ENCODE measurements at places on chromosomes 3 and 15.
A peak's percentile ranks its signal among the peaks of the same experiment; 100 is the strongest.

- DNase-seq = no peak
These were observed 51.9 kb downstream of the TBL1XR1 start for GRCh38 chr3:177145381-177145780.

DNA sequence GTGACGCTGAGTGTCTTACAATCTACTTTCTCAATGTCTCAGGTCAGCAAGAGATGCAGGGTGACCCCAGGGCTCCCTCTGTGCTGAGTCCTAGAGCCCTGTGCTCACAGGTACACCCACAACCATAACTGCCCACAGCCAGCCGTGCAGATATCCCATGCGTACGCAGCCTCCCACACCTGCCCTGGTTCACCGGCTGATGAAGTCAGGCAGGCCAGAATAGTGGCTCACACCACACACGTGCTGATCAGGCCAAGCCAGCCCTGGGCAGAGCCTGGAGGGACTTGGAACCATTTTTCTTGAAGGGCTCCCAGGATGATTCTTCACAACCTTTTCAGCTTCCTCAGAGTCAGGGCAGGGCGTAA lies 63.6 kb upstream of the RPL32 start:
- DNase-seq = no peak

- no peak for DNase-seq
These were observed 24.1 kb downstream of the ZNF80 start for GRCh38 chr3:114213292-114213626.

DNA sequence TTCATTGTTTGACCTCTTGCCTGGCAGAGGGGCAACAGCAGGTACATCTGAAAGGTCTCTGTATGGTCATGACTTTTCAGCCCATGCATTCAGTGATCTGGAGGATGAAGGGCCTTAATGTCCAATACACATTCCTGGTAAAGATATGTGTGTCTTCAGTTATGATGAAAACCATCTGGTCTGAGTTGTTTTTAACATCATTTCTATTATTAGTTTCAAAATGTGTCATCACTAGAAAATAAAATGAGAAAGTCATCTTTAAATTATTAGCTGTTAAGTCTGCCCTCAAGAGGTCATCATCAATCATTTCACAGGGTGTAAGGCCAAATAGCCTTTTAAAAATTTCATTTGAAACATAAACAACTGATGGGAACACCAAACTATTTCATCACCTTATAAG lies 92.1 kb upstream of the PLSCR4 start:
- no peak for DNase-seq

DNA sequence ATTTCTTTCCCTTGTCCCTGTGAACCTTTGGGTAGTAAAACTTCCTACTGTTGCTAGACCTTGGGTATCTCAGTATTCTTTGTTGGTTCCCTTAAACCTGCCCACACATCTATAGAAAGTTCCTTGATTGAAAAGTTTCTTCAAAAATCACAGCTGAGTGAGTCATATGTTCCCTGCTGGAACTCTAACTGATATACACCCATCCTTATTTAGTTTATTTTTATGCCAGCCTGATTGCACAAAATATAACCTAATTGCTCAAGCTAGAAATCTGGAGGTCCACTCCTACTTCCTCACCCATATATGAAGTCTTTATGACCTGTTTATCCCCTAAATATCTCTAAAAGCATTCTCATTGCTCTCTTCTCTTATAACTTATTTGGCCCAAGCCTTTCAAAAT lies 13.7 kb upstream of the GJD2 start:
- DNase-seq = no peak

GRCh38 chr3:150278843-150279381 lies 129.2 kb upstream of the TSC22D2 start:
- no peak for DNase-seq

- no peak for DNase-seq
These were observed 3.5 kb upstream of the ACAP2 start for GRCh38 chr3:195446359-195446758.

DNA sequence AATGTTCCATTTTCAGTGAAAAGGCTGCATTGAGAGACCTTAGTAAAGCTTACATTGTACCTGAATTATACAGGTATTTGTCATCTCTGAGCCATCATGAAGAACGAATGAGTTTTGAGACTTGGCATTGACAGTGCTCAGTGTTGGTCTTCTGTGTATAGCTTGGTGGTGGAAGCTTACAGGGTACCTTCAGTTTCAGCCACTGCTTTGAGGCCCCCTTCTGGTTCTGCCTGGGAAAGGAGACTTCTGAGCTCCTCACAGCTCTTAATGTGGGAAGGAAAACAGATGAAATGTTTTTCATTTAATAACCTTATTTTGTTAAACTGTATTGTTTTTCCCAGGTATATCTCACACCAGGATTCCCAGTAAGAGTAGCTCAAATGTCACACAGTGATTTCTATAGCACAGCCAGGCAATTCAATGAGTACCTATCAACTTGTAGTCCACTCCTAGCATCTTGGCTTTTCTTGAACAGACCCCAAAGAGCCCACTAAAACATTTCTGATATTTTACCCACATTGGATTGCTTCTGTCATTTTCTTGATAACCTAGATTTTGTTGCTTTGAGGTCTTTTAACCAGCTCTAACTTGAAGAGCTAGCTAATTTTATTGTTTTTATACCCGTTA lies 5.6 kb downstream of the SERPINI1 start:
- DNase-seq = no peak

DNA sequence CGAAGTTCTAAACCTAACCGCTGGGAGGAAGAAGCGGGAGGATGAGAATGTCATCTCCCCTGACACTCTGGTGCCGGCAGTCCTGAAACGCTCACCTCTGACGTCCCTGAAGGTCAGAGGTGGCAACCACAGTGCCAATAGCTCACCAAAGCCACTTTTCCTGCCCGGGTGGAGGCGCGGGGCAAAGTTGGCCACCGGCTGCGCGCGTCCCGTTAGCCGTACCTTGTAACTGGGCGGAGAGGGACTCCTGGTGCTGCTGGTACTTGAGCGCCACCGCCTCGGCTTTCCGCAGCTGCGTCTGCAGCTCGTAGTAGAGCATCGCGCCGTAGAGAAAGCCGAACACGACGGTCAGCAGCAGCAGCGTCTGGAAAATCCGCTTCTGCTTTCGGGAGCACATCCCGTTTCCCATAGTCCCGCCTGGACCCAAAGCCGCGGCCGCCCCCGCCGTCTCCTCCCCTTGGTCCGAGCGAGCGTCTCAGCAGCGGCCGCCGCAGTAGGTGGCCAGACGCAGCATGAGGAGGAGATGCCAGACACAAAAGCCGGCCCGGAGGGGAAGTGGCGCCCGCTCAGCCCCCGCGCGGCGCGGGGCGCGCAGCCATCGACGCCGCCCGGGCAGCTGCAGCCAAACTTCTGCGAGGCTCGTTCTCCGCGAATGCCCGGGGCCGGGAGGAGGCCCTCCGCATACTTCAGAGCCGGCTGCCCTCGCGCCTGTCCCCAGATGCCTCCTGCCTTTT lies 680 bp downstream of the GOLIM4 start:
- DNase-seq = no peak

DNA sequence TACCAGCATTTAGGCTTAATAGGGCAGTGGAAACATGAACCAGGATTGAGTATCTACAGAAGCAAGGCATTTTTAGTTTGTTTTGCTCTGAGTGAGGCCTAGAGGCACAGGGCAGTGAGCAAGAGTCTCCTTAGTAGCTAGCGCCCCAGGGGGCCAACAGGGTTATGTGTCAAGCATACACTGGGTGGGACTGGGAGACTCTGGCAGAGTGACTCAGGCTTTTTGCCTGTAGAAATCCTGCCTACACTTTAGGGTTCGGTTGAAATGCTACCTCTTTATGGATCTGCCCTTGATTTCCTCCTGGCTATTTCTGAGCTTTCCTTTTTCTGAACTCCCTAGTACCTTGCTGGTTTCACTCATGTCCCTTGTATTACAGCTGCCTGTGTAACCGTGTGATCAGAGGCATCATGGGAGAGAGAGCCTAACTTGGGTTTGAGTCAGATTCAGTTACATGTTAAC lies 72.2 kb downstream of the TOP2B start:
- DNase-seq = no peak

- no peak for DNase-seq
These were observed 50.9 kb upstream of the MRPL3 start for GRCh38 chr3:131553495-131554247.

DNA sequence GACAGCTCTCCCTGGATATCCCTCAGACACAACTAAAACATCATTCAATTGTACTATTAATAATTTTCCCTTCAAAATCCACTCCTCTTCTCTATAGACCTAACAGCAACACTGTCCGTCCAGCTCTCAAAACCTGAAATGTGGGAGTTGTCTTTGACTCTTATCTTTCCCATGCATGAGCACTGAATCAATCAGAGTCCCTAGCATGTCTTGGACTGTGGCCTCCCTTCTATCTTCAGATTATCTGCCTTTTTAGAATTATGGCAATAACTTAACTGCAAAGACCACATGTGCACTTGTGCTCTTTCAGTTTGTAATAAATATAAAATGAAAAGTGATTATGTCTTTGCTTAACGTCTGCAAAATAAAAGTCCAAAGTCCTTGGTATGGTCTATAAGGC lies 107.0 kb downstream of the UBE3A start:
- DNase-seq = no peak

- no peak for DNase-seq
These were observed 11.3 kb downstream of the CGNL1 start for GRCh38 chr15:57387564-57388076.

GRCh38 chr3:174062923-174063322 lies 665.4 kb downstream of the NLGN1 start:
- DNase-seq = no peak

DNA sequence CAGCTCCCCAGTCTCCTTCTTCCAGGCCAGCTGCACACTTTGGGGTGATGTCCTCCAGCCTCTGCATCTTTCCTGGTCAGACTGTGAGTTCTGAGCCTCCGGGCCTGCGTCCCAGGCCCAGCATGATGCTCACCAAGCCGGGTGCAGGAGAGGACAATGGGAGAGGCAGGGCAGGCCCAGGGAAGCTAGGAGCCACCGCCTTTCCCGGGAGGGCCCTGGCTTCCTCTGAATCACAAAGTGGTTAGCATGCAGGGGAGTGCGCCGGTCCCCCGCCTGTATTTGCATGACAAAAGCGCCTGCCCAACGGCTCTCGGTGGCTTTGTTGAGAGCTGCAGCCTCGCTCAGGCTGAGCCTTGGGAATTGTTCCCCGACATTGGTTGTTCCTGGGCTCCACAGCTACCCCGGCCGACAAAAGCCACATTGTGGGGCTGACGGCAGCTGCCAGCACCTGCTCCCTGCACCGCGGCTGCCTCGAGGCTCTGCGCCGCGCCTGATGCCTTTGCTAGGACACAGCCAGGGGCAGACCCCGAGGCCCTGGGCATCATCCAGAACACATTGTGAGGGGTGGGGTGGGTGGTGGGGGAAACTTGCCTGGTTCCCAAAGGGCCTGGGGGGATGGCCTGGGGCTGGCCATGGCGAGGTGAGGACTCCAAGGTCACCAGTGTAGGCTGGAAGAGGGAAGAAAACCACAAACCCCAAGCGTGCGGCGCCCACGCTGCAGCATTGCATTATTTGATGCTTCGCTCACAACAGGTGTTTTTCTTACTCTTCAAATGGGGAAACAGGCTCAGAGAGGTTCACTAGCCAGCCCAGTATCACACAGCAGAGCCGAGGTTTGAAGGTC lies 20.0 kb upstream of the KLF13 start:
- DNase-seq = no peak

DNA sequence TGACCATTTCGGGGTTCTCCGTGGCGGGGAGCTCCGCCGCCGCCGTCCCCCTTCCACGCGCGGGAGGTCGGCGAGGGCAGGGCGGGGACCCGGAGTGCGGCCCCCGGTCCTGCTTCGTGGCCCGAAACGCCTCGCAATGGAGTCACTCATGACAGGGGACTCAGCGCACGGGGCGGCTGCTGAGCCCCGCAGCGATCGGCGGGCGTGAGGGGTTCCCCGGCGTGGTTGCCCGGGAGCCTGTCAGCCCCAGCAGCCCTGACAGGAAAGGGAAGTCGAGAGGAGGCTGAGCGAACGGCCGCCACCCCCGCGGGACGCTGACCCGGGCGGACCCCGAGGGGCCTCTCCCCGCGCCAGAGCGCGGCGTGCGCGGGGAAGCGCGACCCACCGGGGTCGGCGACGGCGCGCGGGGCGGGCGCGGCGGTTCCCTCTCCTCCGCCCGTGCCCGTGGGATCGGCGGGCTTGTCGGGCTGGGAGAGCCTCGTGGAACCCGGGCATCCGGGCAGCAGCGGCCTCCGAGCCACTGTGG lies 564 bp upstream of the PIGZ start:
- DNase-seq = no peak

GRCh38 chr3:100230710-100231109 lies 30.1 kb upstream of the TBC1D23 start:
- DNase-seq = no peak

DNA sequence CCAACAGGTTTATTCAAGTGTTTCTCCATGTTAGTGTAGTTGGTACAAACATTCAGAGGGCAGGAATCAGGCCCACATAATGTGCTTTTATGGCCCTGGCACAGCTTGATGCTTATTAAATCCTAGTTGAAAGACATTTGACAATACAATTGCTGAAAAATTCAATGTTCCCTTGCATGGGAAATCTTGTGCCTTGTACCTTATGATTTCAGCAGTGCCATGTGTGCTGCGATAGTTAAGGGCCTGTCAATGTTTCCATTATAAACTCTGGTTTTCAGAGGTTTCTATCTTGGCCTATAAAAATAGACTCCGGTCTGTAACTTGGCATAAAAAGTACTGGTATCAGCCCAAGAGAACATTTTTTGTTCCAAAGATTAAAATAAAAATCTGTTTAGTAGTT lies 207.2 kb downstream of the TBC1D5 start:
- DNase-seq = no peak

- no peak for DNase-seq
These were observed 22.0 kb downstream of the TGFBR2 start for GRCh38 chr3:30628205-30628900.

- DNase-seq = peak; percentile 42
These were observed 90.2 kb downstream of the TIGIT start for GRCh38 chr3:114383875-114384557.

- no peak for DNase-seq
These were observed 85.1 kb downstream of the STAG1 start for GRCh38 chr3:136667081-136667480.

DNA sequence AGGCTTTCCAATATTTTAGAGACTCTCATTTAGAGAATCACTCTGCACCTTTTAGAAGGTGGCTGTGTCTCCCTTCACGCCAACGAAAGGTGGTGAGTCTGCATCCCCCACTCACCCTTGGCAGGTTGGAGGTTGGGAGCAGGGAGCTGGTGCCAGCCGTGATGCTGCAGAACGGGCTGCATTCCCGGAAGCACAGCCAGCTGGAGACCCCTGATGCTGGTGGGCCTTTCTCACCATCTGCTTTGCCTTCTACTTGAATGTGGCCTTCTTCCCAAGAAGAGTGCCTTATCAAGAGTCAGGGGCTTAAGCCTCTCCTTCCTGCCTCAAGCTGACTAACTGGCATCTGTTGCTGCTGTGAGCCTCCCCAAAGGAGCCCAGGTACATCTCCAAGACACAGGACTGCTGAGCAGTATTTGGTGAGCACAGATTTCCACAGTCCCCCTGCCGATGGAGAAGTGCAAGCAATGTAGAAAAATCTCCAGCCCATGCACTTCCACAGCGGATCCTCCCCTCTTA lies 17.7 kb upstream of the HEG1 start:
- no peak for DNase-seq

- no peak for DNase-seq
These were observed 98.3 kb upstream of the CBLB start for GRCh38 chr3:105967117-105967516.

- no peak for DNase-seq
These were observed 4.0 kb downstream of the B2M start for GRCh38 chr15:44715142-44715796.
